ENCODE measurements at places on chromosomes 13 and 19.
A peak's percentile ranks its signal among the peaks of the same experiment; 100 is the strongest.

GRCh38 chr13:21872795-21873194 lies 201.9 kb downstream of the FGF9 start:
- no peak for DNase-seq

DNA sequence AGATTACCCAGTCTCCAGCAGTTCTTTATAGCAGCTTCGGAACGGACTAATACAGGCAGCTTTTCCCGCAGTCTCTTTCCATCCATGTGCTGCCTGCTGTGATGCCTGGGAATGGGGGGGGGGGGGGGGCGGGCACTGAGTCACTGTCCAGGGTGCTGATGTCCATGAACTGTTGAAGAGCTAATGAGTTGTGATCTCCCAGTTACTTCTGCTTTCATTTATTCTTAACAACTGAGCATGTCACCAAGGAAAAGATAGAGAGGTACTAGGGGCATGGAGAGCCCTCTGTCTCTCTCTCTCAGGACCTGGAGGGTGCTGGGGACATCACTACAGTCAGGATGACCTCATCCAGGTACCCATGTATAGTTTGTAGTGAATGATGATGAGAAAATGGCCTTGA lies 20.3 kb upstream of the CEACAM1 start:
- no peak for DNase-seq

GRCh38 chr13:48806522-48806921 lies 152.8 kb downstream of the CYSLTR2 start:
- no peak for DNase-seq

DNA sequence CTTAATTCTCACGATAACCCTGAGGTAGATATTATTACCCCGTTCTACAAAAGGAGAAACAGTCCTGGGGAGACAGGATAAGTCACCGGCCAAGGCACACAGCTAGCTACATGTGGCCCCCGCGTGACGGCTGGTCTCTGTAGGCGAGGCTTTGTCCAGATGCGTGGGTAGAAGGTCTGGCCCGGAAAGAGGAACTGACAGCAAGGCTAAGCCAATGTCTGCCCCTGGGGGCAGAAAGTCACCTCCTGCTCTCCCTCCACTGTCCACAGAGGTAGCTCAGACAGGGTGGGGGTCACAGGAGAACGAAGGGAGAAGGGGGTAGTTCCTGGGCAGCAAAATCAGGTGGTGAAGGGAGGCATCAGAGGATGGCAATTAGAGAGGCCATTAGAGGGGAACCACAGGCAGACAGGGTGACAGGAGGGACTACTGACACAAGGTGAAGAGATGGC lies 1.8 kb downstream of the APOC4 start:
- no peak for DNase-seq

DNA sequence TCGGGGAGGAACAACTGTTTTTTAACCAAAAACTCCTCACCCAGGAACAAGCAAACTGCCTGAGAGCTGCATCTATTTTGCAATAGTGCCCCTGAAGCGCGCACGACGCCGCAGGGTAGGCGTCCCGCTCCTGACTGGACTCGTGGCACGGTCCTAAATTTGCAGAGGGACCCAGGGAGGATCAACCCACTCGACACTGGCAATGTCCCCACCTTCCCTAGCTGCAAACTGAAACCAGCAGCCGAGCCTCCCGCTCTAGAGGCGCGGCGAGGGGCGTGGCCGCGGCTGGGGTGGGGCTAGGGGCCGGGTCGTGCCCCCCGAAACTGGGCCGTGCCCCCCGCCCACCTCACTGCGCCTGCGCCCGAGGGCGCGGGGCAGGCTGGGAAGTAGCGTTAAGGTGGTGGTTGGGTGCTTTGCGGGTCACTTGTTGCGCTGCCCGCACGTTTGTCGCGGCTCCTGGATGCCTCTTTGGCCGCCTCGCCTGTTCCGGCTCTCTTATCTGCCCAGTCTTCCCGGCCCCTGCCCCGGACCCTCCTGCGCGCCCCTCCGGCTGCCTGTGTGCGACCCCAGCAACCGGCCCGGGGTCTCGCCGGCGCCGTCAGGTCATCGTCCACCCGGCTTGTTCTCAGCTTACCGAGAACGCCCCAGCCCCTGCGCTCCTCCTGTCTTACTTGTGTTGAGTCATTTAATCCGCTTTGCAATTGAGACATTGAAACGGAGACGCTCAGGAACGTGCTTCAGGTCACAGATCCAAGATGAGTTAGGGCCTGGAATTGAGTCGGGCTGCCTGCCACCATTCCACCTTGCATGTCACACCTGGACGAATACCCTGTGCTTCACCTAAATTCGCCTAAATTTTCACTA lies 37.9 kb upstream of the LSM14A start:
- DNase-seq = peak; percentile 89

GRCh38 chr13:94248454-94249228 lies 230.8 kb downstream of the DCT start:
- DNase-seq = no peak

GRCh38 chr13:44470638-44471562 lies 97.3 kb downstream of the SERP2 start:
- DNase-seq = no peak

DNA sequence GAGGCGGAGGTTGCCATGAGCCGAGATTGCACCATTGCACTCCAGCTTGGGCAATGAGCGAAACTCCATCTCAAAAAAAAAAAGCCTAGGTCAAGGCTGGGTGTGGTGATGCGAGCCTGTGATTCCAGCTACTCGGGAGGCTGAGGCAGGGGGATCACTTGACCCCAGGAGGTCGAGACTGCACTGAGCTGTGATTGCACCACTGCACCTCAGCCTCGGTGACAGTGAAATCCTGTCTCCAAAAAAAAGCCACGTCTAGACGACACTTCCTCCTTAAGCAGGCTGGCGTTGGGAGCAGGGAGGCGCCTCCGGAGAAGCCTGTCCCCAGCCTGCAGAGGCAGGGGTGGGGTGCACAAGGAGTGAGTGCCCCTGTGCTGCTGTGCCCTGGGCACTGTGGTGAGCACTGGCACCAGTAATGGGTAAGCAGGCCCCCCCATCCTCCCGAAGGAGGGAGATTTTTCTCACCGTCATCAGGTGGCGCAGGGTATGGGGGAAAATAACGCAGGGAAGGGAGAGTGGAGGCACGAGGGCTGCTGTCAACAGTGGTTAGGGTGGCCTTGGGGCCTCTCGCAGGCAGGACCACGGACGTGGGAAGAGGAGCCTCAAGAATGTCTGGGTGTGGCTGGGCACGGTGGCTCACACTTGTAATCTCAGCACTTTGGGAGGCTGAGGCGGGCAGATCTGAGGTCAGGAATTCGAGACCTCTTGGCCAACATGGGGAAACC lies 706 bp downstream of the P2RY11 start:
- peak; percentile 68 for DNase-seq

- no peak for DNase-seq
Observed at GRCh38 chr13:44974056-44974793, 15.0 kb downstream of the NUFIP1 start.

- DNase-seq = no peak
Observed at GRCh38 chr13:97491452-97491851, 57.5 kb downstream of the RAP2A start.

DNA sequence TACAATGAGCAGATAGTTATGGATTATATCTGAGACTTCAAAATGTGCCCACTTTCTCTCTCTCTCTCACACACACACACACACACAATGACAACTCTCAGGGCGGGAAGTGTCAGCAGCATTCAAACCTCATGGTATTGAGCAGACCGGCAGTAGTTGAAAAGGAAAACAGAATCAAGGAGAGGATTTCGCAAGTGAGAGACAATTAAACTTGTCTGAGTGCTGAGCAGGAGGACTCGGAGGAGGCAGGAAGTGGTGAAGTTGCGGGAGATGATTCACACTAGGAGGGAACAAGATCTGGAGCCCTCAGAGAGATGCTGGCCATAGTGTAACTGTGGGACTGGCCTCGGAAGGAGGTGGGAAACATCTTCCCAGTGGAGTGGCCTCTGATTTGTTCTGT lies 353.1 kb downstream of the EFNB2 start:
- DNase-seq = no peak

Measured in stimulated activated CD8-positive, alpha-beta memory T cell treated with anti-CD3 and anti-CD28 coated beads, Interleukin-15, amount 100 ng/mL, for 48 hours (primary cell).